Midbrain (tissue), 1 donor: ENCODE measurements at places on chromosomes 7 and 10.

DNA sequence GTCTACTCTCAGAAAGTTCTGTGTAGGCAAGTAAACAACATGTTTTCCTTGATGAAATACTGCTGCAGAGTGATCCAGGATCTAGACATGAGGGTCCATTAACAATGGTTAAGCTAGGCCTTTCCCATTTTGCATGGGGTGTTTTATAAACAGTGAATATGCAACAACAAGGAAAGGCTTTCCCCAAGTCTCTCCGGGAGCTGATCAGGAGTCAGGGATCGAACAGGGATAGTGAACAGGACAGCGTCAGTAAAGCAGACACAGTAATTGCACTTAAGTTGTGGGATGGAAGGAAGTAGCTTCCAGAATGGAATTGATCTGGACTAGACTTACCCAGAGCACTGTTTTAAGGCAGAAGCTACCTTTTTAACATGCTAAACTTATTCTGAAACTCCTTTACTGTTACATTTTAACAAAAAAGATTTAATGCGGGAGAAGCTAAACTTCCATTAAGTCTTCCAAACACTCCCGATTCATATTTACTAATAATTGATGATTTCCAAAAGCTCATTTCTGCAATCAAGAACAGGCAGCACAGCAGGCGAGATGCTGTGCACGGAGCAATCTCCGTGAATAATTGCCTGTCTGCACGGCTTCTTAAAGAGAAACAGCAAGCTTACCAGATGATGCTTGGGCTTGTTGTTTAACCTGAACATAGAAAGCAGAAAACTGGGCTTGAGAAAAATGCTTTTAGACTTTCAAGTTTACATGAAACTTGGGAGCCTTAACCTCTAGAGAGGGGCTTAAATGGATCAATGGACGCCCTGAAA, 50.3 kb upstream of the DOCK1 start:
- DNase-seq: no peak

DNA sequence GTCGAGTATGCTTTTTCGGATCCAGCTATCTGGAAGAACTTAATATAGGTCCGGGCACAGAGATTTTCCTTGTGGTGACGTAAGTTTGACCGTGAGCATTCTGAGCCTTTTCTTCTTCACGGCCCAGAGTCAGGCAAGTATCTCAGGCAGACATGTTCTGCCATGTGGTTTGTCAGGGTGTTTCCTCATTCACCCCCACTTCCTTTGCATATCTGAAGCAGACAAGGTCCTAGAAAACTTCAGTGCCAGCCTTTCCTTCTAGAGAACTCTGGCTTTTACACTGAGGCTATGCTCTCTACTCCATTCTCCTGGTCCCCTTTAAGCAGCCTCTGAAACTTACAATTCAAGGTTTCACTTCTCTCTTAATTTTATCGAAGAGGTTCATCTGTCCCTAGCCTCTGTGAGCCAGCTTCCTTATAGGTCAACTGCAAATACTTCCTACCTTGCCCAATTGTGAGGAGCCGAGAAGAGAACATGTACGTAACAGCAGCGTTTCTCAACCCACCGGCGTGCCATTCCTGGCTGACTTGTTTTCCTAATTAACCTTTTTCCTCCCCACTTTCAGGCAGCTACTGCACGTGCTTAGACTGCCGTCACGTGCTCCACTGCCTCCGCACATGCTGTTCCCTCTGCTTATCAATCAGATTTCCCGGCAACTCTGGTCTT, 47.3 kb downstream of the CDCA7L start:
- DNase-seq: no peak

DNA sequence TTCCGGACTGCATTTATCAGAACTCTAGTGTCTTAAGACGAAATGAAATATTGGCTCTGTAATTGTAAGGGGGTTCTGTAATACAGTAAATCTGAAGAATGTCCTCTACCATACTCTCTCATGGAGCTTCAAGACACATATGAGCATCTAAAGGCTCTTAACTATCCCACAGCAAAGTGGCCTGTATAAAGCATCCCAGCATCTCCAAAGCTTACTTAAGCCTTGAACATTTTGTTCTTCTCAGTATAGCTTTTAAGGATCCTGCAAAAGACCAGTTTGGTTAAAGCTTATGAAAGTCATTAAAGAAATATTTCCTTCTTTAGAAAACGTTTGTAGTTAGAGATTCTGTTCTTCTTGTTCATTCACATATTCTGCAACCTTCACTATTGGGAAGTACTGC, 75.1 kb downstream of the HGF start:
- DNase-seq: no peak

- no peak for DNase-seq
Measured at GRCh38 chr10:29663718-29664117, 28.9 kb upstream of the SVIL start.

- DNase-seq: no peak
Measured at GRCh38 chr7:2482725-2483451, 6.7 kb upstream of the GRIFIN start.

DNA sequence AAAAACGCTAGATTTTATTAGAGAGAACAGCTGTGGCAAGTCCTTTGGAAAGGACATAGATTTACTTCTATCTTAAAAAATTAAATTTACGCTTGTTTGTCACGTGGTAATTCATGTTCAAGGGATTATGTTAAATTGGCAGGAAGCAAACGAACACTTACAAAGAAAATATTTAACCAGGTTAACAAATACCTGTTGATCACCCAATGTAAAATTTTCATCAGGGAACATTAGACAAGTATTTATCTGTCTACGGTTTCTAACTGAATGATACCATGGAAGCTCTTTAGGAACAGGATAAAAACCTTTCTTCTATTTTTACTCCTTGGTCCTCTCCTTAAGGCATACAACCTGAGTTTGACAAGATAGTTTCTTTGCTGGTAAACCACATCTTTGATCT, 122.2 kb downstream of the NOC3L start:
- DNase-seq: no peak
